Activated T-cell treated with anti-CD3 and anti-CD28 coated beads, Interleukin-2, amount 50 U/mL, for 1 hour (primary cell): ENCODE measurements at places on chromosomes 16 and 17.
A peak's percentile ranks its signal among the peaks of the same experiment; 100 is the strongest.

DNA sequence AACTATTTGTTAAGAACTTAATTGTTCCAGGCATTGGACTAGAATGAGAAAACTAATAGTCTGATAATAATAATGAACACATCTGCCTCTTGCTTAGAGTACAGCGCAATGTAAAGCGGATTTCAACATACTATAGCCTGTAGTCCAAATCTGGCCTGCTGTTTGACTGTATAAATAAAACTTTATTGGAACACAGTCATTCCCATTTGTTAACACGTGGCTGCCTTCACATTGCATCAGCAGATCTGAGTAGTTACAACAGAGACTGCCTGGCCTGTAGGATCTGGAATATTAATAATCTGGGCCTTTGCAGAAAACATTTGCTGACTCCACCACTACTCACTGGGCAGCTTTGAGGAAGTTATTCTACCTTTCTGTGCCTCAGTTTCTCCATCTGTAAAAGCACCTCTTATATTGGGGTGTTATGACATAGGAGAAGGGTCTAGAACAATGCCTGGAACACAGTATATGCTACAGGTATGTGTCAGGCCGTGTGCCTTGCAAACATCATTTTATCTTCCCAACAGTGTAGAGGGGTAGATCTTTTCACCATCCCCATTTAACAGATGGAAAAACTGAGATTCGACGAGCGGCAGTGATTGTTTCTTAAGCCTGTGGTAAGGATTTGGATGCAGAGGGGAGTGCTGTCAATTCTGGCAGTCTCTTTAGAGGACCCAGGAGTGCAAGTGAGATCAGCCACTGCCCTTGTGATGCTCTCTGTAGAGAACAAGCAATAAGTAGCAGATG, 22.2 kb downstream of the PDILT start:
- no peak for DNase-seq

- no peak for DNase-seq
Observed at GRCh38 chr17:3877220-3877619, 15.6 kb downstream of the CAMKK1 start.

GRCh38 chr16:17149904-17150483, 320.8 kb downstream of the XYLT1 start:
- no peak for DNase-seq

DNA sequence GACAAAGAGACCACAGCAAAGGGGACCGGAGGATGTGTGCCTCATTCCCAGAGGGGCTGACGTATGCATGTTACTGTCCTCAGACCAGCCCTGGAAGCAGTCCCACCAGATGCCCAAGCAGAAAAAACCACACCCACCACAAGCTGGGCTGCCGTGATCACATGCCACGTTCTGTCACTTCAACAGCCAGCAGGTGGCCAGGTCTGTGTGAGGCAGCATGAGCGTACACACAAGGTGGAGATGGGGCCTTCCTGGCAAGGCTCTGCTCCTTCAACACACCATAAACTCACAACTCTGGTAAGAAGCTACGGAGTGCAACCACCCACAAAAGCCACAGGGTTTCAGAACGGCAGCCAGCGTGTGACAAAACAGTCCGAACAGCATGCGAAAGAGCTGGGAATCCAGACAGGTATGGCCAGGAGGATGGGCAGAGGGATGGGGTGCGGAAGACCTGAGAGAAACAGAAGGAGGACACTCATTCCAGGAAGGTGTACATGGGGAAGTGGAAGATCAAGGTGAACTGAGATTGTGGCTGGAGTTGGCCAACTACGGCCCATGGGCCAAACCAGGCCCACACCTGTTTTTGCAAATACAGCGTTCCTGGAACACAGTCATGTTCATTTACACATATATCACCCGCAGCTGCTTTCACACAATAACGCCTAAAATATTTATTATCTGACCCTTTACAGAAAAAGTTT, 27.9 kb downstream of the MBTPS1 start:
- DNase-seq: peak; percentile 64

- no peak for DNase-seq
Observed at GRCh38 chr17:49442041-49442440, 27.4 kb upstream of the PHB1 start.

DNA sequence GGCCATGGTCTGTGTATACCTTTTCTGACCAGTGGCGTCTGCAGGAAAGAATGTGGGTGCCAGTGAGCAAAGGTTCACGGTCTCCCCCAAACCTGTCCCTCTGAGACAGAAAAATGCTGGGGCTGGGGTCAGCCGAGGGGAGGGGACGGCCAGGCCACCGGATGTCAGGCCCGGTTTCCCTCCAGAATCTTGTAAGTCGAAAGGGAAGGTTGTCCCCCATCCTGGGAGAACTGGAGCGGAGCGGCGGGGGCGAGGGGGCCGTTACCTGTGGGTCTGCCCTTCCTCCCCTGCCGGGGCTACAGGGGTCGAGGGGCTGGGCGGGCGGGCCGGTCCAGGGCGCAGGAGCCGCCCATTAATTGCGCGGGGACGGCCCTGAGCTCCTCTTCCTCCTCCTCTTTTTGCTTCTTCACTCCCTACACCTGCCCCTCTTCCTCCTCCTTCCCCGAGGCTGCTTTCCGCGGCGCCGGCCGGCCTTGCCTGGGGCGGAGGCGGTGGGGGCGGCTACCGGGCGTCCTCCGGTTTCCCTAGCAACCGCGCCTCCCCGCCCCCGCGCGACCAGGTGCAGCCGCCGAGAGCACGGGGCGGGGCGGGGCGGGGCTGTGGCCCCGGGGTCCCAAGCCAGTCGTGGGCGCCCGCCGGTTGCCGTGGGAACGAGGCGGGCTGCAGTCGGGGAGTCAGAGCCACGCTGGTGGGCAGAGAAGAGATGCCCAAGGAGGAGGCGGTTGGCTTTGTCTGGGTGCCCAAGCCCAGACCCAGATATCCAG, at the start of gene MARCHF10:
TSS of gene MARCHF10 (minus strand) at position 503 of the 764 bp plus-strand sequence. CDS start 6,579 bp downstream, outside the sequence.
- DNase-seq: no peak

GRCh38 chr17:75003070-75003956, 9.2 kb upstream of the MRPL58 start:
- no peak for DNase-seq

DNA sequence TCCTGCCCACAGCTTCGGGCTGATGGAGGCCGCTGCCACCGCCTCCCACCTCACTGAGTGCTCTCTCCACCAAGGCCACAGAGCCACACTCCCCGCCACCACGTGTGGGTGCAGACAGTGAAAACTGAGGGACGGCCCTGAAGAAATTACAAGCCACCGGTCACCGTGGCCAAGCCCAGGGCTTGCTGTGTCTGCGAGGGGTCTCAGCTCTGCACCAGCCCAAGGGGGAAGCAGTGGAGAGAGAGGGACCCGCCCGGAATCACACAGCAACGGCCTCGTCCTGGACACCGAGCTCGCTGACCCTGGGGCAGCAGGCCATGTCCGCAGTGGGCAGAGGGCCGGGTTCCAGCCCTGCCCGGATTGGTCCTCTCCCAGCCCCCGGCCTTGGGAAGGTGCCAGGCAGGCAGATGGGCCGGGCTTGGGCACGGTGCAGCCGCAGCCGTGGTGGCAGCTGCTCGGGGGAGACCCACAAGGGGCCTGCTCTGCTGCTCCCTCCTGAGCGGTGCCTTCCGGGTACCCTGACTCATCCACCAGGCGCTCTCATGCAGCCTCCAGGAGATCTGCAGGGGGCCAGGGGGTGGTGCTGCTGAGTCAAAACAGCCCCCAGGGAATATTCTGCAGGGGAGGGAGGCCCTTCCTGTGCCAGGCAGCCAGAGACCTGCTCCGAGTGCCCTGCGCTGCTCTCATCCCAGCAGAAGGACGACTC, 52.0 kb downstream of the CBFA2T3 start:
- DNase-seq: no peak

DNA sequence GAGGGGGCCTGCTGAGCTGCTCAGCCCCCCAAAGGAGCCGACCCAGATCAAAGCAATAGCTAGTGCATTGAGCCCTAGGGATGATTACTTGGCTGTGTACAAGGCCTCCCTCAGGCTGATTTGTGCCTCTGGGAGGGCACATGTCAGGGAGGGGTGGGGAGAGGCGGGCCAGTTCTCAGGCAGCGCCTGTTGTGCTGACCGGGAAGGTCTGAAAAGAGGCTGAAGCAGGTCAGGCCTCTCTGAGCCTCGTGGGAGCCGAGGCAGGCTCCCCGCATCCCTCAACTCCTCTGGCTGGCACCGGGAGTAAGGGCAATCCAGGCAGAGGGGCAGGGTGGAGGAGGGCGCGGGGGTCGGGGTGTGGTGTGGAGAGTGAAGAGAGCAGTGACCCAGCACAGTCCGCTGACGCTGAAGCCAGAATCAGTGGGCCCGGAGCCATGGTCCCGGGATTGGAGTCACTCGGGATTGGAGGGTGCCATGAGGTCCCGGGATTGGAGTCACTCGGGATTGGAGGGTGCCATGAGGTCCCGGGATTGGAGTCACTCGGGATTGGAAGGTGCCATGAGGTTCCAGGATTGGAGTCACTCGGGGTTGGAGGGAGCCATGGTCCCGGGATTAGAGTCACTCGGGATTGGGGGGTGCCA, 3.0 kb downstream of the DCXR start:
- DNase-seq: no peak

DNA sequence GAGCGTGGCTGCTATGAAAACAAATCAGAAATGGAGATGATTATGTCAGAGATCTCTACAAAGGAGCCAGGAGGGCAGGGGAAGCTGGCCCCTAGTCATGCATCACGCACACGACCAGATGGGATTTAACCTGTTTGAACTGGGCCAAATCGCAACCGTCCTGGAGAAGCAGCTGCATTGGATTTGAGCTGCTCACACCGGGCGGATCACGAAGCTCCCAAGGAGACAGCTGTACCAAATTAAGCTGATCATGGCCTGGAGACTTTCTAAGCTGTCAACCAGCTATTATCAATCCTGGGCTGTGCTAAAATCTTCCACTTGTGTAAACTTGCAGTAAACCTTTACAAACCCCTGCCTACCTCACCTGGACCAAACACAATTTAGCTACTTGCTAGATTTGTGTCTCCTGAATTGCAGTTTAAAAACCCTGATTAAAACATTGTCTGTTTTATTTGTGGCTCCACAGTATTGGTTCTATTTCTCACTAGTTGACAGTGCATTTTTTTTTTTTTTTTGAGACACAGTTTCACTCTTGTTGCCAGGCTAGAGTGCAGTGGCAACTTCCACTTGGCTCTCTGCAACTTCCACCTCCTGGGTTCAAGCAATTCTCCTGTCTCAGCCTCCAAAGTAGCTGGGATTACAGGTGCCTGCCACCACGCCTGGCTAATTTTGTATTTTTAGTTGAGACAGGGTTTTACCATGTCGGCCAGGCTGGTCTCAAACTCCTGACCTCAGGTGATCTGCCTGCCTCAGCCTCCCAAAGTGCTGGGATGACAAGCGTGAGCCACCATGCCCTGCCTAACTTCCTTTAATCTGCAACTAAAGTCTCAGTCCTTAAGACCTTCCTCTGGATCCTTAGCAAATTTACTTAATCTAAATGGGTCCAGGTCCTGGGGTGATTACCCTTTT, 98.3 kb upstream of the GRIN2A start:
- no peak for DNase-seq

- no peak for DNase-seq
Observed at GRCh38 chr17:80839511-80839941, 152.1 kb upstream of the CHMP6 start.

DNA sequence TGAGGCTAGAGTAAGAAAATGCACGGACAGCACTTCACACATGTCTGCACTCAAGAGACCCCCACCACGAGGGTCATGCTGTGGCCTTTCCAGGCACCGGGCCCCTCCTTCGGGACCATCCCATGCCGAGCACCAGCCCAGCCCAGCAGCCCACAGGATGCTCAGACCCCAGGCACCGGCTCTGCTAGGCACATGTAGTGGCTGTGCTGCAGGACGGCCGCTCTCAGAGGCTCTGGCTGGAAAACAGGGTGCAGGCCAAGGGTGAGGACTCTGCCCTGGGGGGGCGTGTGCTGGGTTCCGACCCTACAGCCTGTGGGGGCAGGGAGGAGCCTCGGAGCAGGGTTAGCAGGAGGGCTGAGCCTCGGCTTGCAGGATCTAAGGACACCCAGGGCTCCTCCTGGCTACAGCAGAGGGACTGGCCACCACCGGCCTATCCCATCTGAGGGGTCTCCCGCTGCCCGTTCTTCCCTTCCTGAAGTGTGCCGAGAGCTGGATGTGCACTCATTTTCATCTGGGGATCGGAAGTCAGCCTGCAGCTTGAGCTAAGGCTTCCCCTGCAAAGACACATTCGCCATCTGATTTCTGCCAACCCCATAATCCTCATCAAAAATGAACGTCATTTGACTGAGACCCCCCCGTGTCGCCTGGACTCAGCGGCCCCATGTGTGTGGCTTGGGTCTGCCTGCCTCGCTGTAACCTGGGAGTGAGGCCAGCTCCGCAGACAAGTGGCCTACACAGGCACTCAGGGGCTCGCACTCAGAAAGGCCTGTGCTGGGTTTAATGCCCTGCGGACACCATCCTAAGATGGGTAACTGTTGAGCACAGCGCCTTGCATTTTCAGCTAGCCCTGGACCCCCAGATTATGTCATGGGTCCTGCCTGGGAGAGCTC, 293.1 kb upstream of the FOXF1 start:
- no peak for DNase-seq

GRCh38 chr16:6856578-6856977, 476.1 kb upstream of the RBFOX1 start:
- no peak for DNase-seq

DNA sequence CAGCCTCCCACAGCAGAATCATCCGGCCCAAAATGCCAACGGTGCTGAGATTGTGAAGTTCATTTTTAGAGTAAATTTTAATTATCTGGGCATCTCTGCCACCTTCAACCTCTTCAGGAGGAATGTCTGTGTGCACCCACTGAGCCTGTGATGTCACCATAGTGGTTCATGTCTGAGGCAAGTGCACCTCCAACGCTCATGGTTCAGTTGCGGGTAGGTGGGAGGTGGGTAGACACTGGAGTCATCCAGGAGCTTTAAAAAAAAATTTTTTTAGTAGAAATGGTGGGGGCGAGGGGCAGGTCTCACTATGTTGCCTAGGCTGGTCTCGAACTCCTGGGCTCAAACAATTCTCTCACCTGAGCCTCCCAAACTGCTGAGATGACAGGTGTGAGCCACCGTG, 1.9 kb downstream of the FLYWCH1 start:
- DNase-seq: no peak

GRCh38 chr16:67036323-67036741, 7.4 kb downstream of the CBFB start:
- DNase-seq: no peak

- no peak for DNase-seq
Observed at GRCh38 chr16:11315510-11315909, 29.7 kb upstream of the RMI2 start.

GRCh38 chr16:66278604-66279262, 87.8 kb upstream of the CDH5 start:
- no peak for DNase-seq

GRCh38 chr17:67059372-67059771, 15.0 kb downstream of the CACNG1 start:
- no peak for DNase-seq

- no peak for DNase-seq
Observed at GRCh38 chr16:11547118-11547916, 39.4 kb downstream of the LITAF start.

DNA sequence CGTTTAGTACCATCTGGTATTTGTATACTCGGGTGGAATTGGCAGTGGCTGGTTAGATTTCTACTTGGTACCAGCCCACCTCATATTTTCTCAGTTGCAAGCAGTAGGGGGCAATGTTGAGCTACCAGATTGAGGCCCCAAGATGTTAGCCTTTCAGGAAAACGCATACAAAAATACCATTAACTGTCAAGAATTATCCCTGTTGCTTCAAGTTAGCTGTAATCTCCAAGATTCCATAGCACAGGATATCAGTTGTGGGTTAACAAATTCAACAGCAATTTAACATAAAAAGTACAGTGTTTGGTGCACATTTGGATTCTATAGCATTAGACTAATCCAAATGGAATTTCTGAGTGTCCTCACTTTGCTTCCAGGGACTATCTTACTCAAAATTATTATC, 188.2 kb downstream of the FTO start:
- no peak for DNase-seq

GRCh38 chr16:4522051-4522581, 16.5 kb downstream of the CDIP1 start:
- DNase-seq: no peak
